GM19239 (cell line): ENCODE measurements at places on chromosomes 7 and 10.
A peak's percentile ranks its signal among the peaks of the same experiment; 100 is the strongest.

GRCh38 chr7:141533149-141533949 lies 17.9 kb upstream of the AGK start:
- DNase-seq = peak; percentile 38

DNA sequence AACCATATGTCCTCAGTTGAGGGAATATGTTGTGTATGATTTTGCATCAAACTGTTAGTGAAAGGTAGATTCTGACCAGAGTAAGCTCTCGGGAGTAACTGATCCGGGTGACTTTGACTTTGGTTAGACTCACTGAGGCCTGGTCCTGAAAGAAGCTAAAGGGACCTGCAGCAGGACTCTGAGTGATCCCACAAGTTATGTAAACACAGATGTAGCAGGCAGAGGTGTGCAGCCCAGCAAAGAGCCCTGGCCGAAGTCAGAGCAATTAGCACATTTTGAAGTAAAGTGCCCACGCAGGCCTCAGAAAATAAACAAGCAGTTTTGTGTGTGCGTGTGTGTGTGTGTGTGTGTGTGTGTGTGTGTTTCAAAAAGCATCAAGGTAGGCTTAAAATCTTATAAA lies 245.6 kb upstream of the FERD3L start:
- no peak for DNase-seq

GRCh38 chr10:110172155-110172554 lies 35.2 kb upstream of the MXI1 start:
- DNase-seq = no peak

DNA sequence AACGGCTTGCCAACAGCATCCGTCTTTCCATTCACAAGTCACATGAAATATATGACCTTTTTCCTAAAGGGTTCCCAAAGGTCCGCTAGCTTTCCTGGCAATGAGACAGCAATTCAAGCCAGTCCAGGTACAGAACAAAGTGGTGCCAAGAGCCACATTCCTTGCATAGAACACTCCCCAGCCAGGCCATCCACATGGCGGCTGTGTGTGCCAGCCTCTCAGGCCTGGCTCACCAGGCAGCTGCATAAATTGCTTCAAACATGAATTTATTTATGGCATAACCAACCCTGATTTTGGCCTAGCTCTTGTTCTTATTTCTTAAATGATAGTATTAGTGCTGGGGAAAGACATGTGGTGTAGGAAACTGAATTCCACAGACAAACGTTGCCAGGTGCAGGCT lies 63.7 kb upstream of the CREB5 start:
- DNase-seq = no peak

- no peak for DNase-seq
Observed at GRCh38 chr7:36151921-36152755, 916 bp upstream of the EEPD1 start.

DNA sequence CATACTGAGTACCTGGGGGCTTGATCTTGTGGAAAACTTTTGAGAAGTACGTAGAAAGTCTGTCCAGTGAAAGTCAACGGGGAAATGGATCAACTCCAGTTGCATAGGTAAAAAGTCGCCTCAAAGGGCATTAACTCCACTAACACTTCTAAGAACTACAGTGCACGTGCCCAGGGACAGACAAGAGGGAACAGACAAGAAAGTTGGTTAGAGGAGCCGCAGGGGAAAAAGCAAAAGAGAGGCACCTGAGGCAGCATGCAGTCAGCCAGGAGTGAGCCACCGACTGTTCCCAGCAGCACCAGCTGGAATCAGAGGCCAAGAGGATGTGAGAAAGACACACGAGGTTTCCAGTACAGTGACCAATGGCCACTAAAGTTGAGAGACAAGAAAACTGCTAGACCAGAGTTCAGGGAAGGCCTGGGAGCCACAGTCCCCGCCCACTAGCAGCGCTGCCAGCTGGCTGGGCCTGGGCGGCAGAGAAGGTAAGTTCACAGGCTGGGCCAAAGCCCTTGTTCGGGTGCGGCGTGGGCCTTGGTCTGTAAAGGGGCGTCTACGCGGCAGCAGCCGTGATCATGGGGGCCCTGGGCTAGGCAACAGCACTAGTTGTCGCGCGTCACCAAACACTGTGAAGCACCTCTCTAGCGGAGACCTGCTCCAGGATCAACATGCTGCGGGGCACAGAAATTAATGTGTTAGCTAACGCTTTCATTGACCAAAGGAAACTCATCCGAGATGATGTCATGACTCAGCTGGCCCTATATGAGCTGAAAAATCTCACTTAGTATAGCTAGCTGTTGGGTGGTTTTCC lies 14.0 kb downstream of the ITGB1 start:
- DNase-seq = no peak

GRCh38 chr7:138705167-138705566 lies 4.0 kb upstream of the SVOPL start:
- no peak for DNase-seq
